Type B pancreatic cell (in vitro differentiated cells): ENCODE measurements at places on chromosomes 1 and 21. TPM values are rescaled to one million over a fixed set of nuclear protein-coding genes. Genes with fewer than 3 reads are reported as not detected.

The KRTAP10-1 gene
- total RNA-seq: not detected in 2 replicates

The PRR9 gene
- total RNA-seq: not detected in 2 replicates

DNA sequence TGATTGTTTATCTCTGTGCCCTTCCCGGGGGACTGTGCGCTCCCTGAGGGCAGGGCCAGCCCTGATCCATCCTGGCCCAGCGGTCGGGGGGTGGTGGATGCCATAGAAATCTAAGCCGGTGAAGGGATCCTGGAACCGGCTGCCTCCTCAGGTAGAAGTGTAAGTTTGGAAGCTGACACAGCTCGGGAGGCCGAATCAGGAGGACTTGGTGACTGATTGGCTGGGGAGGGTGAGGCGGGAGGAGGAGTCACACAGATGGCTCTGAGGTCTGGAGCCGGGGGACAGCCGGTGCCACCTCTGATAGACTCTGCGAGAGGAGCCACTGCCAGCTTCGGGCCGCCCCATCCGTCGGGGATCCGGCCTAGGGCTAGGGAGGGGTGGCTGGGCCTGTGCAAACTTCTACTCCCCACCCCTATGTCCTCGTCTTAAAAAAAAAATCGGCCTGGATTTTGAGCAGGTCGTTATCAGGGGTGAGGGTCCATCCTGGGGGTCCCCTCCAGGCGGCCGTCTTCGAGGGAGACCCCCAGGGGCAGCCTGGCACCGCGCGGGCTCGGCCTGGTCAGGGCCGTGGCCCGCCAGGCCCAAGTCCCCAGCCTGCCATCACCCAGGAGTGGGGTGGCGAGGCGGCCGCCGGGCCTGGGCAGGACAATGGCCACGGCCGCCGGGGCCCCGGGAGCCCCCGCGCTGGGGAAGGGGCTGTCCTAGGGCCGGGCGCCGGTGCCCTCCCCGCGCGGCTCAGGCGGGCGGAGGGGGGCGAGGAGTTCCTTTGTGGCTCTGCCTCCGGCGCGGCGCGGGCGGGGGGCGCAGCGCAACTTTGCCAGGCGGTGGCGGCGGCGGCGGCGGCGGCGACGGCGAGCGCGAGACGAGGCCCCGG is 708 bp upstream of the ZNF362 start:
- peaks cover 9% of the 10 kb centered on the region for H3K36me3 ChIP-seq
- H3K27ac ChIP-seq: peak overlapping the region; percentile 69
- peak overlapping the region; percentile 80 for H3K4me3 ChIP-seq

DNA sequence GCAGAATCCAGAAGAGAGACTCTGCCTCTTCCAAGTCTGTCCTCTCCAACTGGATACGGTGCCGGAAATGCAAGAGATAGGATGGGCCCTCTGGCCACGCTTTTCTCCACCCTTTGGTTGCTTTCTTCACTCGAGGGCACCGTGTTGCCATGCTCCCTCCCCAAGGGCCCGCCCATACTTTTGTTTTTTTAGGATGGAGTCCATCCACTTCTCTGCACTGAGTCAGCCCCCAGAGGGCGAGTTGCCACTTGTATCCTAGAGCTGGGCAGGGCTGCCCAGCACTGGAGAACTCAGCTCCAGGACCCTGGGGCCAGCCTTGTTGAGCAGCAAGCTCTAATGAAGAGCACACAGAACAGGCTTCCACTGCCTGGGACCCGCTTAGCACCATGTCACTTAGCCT is 25.5 kb downstream of the IFNGR2 start:
- no peak overlapping the region for H3K4me3 ChIP-seq
- H3K36me3 ChIP-seq: peaks cover 34% of the 10 kb centered on the region
- H3K27me3 ChIP-seq: no peaks in the 10 kb centered on the region
- H3K4me1 ChIP-seq: no peaks in the 10 kb centered on the region
- no peak overlapping the region for H3K27ac ChIP-seq
- DNase-seq: no peak

GRCh38 chr1:8294170-8294697 is 23.7 kb upstream of the SLC45A1 start:
- peaks cover 6% of the 10 kb centered on the region for H3K4me1 ChIP-seq
- no peak overlapping the region for H3K27ac ChIP-seq

GRCh38 chr1:111937147-111937725 is 52.2 kb downstream of the KCND3 start:
- no peaks in the 10 kb centered on the region for H3K4me1 ChIP-seq
- H3K36me3 ChIP-seq: no peaks in the 10 kb centered on the region
- no peak overlapping the region for H3K27ac ChIP-seq
- peaks cover 18% of the 10 kb centered on the region for H3K27me3 ChIP-seq
- no peak overlapping the region for H3K4me3 ChIP-seq
- DNase-seq: no peak

DNA sequence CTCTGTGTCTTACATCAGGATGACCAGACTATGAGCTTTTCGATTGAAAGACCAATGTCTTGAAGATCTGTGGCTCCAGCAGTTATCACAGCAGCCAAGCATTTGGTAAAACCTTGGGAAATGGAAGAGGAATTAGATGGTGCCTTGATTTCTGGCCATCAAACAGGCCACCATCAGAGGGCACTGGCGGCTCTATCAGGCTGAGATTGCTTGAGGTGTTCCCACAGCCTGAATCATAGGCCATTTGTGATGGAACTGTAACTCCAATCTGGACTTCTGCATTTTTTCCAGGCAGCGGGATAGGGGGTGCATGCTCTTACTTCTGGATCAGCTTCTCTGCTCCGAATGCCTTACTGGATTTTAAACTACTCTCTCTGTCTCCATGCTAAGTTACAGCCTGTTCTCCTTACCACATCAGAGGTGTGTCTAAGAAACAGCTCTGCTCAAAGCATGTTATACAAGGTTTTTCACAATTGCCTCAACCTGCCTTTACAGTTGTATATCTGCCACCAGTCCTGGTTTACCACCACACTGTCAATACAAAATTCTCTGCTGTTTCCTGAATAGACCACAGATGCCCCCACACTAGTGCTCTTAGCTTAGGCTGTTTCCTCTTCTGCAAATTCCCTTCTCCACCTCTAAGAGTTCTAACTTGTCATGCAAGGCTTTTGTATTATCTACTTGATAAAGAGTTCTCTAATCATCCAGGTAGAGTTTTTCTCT is 180.9 kb downstream of the PTGER3 start:
- DNase-seq: no peak
- H3K4me1 ChIP-seq: no peaks in the 10 kb centered on the region
- no peaks in the 10 kb centered on the region for H3K36me3 ChIP-seq
- H3K27ac ChIP-seq: no peak overlapping the region

DNA sequence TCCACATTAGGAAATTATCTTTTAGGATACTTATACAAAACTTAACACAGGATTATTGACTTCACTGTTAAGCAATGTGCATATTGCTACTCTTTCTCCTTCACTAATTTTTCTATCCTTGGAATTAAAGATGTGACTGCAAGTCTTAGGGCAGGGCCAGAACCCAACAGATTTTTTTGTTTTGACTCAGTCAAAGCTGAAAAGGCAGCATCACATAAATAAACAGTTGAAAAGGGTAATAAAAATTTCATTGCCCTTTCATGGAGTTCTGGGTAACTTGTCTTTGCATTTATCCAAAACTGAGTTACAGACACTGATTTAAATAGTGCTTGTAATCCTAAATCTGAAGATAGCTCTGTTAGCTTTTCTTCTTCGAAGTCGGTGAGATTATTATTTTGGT is 1.9 kb upstream of the TMEM35B start:
- no peak overlapping the region for H3K4me3 ChIP-seq
- no peak overlapping the region for H3K27ac ChIP-seq
- peaks cover 2% of the 10 kb centered on the region for H3K27me3 ChIP-seq
- no peak for DNase-seq
- H3K4me1 ChIP-seq: peaks cover 5% of the 10 kb centered on the region

DNA sequence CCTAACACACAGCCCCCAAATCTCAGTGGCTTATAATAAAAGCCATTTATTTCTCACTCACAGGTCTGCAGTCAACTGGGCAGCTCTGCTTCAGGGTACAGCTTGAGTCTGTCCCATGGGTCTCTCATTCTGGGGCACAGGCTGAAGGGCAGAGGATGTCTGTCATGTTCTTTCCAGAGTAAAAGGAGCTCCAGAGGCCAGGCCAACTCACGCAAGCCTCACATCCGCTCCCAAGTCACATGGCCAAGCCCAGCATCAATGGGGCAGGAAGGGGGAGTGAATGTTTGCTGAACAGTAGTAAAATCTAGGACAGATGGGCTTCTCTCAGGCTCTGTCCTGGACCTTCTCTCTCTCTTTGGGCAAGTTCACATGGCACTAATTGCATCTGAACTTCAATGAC is 7.1 kb upstream of the SSBP3 start:
- H3K27me3 ChIP-seq: peaks cover 7% of the 10 kb centered on the region
- H3K36me3 ChIP-seq: no peaks in the 10 kb centered on the region
- DNase-seq: no peak
- no peak overlapping the region for H3K4me3 ChIP-seq

GRCh38 chr1:213572912-213573647 is 414.7 kb upstream of the PROX1 start:
- H3K36me3 ChIP-seq: peaks cover 4% of the 10 kb centered on the region
- peaks cover 7% of the 10 kb centered on the region for H3K27me3 ChIP-seq
- no peak overlapping the region for H3K27ac ChIP-seq

- no peaks in the 10 kb centered on the region for H3K36me3 ChIP-seq
These were observed 39.3 kb downstream of the PLPPR5 start for GRCh38 chr1:98965394-98965793.

- DNase-seq: no peak
- no peaks in the 10 kb centered on the region for H3K36me3 ChIP-seq
- H3K27ac ChIP-seq: no peak overlapping the region
- no peak overlapping the region for H3K4me3 ChIP-seq
- H3K4me1 ChIP-seq: peaks cover 18% of the 10 kb centered on the region
- no peaks in the 10 kb centered on the region for H3K27me3 ChIP-seq
These were observed 37.9 kb downstream of the CRB1 start for GRCh38 chr1:197305925-197306324.
